ENCODE measurements at places on chromosomes 12 and 14.

- DNase-seq, result no peak
These were observed 3.4 kb downstream of the PRIMA1 start for GRCh38 chr14:93784878-93785277.

- no peak for DNase-seq
These were observed 57.7 kb upstream of the LDHB start for GRCh38 chr12:21715386-21715785.

DNA sequence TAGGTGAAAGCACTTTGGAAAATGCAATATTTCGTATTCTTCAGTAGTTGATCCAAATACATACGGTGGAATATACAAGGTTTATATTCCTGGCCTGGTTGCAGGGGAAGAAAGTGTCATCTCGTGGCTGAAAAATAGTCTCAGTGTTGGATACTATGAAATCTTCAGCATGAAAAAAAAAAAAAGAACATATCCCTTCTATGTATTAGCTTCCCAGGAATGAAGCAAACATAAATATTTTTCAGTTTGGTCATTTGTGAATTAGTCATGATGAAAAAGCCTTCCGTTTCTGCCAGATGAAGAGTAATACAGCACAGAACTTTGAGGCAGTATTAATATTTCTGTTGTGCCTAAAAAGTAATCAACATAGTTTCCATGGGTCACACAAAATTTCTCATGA lies 36.7 kb downstream of the FLRT2 start:
- DNase-seq, result peak; percentile 89

DNA sequence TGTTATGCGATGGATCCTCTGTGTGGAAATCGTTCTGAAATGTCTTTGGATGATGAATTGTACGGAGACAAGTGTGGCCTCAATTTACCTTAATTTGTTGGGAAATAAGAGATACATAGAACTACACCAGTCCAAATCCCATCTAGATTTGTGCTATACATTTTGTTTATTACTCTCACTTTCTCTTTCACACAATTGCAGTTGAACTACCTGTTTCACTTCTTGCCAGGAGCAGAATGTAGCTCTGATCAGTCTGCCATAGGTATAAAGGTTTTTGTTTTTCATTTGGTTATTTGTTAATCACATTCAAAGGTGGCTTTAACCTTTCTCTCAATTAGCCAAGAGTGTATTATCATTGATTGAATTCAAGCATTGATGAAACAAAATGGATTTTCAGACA lies 268.2 kb downstream of the SNAPC1 start:
- DNase-seq, result no peak

DNA sequence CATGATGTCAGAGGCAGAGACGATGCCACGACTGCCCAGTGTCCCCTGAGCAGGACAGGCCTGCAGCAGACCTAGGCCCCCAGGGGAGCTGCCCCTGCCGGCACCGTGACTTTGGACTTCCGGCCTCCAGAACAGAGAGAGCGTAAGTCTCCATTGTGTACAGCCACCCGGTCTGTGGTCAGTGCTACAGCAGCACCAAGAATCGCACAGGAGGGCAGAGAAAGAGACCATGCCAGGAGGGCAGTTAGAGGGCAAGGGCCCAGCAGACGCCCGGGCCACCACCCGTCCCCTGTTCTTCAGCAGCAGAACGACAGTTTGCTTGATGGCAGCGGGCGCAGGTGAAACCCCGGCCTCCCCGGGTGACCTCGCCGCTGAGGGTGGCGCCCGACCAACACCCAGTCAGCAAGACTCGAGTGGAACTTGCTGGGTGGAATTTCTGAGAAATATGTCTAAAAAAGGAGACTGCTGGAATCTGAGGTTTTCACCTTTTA lies 19.7 kb downstream of the GALNT9 start:
- no peak for DNase-seq

DNA sequence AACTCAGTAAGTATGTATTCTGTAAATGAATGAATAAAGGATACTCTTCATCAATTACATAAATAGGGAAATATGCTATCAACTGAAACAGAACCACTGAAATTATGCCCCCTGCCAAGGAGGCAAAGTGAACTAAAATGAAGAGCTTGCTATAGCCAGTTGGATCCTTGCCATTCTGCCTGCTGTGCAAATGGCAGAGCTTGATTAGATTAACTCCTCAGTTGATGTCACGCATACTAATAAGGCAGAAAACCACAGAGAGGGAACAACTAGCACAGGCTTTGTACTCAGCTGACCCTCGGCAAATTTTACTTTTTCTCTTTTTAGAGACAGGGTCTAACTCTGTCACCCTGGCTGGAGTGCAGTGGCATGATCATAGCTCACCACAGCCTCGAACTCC lies 36.7 kb upstream of the FERMT2 start:
- DNase-seq, result no peak

Measured in fibroblast of skin of back (primary cell).